Small intestine (tissue), 16 donors: ENCODE measurements at places on chromosomes 11 and 22. TPM values are rescaled to one million over a fixed set of nuclear protein-coding genes. Genes with fewer than 3 reads are reported as not detected.

Gene PATE2
- polyA plus RNA-seq: not detected

Gene MMP12
- polyA plus RNA-seq: not detected

DNA sequence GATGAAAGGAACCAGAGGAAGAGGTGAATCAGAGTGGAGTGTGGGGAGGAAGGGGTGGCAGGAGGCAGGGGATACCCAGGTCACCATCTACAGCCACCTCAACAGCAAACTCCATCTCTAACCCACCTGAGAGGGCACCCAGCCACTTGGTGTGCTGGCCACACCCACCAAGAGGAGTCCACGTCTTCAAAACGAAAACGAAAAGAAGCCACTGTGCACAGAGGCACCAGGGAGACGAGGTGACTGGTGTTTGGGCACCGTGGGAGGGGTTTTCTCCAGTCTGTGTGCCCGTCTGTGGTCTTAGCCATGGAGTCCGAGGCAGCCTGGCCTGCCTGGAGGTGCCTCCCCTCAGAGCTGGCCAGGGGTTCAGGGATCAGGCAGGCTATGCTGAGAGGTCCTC is 20.2 kb downstream of the PDGFB start:
- H3K36me3 ChIP-seq: peaks cover 42% of the 10 kb centered on the region
- no peaks in the 10 kb centered on the region for H3K4me1 ChIP-seq
- DNase-seq: no peak
- no peak overlapping the region for H3K27ac ChIP-seq

DNA sequence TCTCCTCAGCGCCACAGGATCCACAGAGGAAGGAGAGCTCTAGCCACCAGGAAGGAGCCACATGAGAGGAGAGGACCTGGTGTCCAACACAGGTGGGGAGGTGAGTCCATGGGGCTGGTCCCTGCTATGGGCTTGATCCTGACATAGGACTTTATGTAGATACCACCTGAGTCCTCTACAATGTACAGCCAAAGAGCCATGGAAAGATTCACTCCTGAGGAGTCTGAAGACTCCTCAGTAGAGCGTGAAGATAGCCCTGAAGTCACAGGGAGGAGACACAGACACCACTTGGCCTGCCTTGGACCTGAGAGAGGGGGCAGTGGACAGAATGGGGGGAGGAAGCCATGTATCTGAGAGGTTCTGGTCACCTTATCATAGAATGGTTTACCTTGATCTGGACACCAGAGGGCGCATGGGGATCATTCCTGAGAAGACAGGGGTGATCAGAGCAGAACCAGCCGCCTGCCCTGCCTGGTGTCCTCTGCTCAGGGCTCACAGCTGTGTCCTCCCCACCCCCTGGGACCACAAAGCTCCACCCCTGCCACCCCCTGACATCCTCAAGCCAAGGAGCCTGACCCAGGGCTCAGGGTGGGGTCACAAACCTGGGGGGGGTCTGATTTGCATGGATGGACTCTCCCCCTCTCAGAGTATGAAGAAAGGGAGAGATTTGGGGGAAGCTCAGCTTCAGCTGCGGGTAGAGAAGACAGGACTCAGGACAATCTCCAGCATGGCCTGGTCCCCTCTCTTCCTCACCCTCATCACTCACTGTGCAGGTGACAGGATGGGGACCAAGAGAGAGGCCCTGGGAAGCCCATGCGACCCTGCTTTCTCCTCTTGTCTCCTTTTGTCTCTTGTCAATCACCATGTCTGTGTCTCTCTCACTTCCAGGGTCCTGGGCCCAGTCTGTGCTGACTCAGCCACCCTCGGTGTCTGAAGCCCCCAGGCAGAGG is 77.0 kb downstream of the ZNF280B start:
- peak; percentile 55 for DNase-seq
- H3K36me3 ChIP-seq: no peaks in the 10 kb centered on the region
- no peak overlapping the region for H3K4me3 ChIP-seq
- H3K27me3 ChIP-seq: peaks cover 6% of the 10 kb centered on the region
- no peaks in the 10 kb centered on the region for H3K4me1 ChIP-seq

Gene SCGB1C1
- polyA plus RNA-seq: not detected

Gene DUSP8
- polyA plus RNA-seq: 6.0 TPM

- no peaks in the 10 kb centered on the region for H3K4me1 ChIP-seq
- H3K27me3 ChIP-seq: peaks cover 4% of the 10 kb centered on the region
- no peak for DNase-seq
These were observed 491.3 kb downstream of the BUD13 start for GRCh38 chr11:116281173-116282160.

Gene MB
- polyA plus RNA-seq: 106 TPM

- H3K36me3 ChIP-seq: no peaks in the 10 kb centered on the region
- H3K27ac ChIP-seq: no peak overlapping the region
- no peaks in the 10 kb centered on the region for H3K4me1 ChIP-seq
- no peak for DNase-seq
These were observed 32.5 kb downstream of the GLB1L2 start for GRCh38 chr11:134364261-134364660.

DNA sequence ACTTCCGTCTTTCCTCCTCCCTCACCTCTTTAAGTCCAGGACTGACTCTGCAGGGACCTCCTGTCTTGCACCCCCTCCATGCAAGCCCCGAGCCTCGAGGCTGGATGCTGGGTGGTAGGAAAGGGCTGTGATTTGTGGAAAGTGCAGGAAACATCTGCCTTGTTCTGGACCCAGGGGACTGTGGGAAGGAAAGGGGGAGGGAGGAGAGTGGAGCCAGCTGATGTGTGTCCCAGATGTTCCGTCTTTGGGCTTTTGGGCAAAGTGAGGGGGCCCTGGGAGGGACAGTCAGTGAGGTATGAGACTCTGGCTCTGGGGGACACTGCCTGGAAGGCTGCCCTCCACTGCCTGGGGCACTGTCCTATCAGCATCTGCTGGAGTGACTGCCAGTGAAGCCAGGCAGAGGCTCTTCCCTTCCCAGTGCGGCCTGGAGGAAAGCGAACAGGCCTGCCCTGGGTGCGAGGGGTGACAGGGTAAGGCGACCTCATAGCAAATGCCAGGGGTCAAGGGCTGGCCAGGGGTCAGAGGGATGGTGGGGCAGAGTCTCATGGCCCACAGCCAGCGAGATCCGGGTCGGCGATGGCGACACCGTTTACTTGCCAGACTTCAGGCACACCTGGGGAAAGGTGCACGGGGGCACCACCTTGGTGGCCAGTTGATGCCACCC is 1.7 kb downstream of the MRGPRD start:
- H3K4me3 ChIP-seq: no peak overlapping the region
- DNase-seq: no peak
- H3K27me3 ChIP-seq: no peaks in the 10 kb centered on the region

DNA sequence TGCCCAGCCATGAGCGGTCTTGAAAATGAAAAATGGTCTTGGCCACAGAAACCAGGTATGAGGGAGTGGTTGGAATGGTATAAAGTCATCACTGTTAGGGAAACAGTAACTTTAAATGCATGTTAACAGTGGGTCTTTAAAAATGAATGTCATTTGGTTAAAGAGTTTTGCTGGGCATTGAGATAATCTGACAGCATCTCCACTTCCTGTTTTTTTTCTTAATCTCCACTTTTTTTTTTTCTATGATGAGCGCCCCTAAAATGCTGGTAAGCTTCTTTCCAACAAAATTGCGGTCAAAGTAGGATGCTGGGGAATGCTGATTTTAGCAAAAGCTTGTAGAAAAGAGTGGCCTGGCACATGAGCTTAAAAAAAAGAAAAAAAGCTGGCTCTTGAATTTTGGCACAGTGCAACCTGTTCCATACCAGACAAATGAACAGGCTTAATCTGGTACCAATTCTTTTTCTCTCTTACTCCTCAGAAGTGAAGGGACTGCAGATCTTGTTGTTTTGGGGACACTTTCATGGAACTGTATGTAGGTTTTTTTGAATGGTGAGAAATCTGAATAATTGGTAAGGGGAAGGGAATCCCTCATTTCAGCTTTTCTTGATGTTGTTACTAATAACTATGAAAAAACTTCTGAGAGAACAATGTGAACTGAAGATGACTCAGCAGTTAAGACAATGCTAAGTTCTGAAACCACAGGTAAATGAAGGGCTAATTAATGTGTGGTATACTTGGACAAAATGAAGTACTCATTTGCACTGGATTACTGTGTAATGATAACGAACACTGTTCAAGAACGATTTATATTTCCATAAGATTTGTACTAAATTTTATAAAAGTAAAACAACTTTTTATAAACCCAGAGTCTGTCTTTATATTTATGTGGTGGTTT is 3.1 kb upstream of the ARHGEF12 start:
- no peak for DNase-seq
- no peak overlapping the region for H3K4me3 ChIP-seq
- no peak overlapping the region for H3K27ac ChIP-seq
- no peaks in the 10 kb centered on the region for H3K27me3 ChIP-seq
- H3K36me3 ChIP-seq: no peaks in the 10 kb centered on the region
- H3K4me1 ChIP-seq: peaks cover 2% of the 10 kb centered on the region

GRCh38 chr11:131392528-131393255 is 22.3 kb downstream of the NTM start:
- no peak for DNase-seq
- no peaks in the 10 kb centered on the region for H3K27me3 ChIP-seq
- H3K27ac ChIP-seq: no peak overlapping the region
- H3K4me3 ChIP-seq: no peak overlapping the region
- H3K4me1 ChIP-seq: no peaks in the 10 kb centered on the region
- no peaks in the 10 kb centered on the region for H3K36me3 ChIP-seq

DNA sequence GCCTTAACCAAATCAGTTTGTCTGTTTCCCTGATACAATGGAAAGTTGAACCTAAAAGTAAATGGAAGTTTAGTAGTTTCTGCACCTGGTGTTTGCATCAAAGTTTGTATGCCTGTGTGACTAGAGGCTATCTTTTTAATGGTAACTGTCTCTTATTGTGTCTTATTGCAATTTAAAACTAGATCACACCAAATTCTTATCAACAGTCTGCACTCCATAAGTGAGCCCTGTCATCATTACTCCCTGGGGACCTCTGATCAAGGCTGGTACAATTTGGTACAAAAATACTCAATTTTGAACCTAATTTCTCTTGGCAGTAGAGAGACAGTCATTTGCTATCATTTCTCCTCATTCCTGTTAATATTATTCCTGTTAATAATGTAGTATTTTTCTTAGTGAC is 38.1 kb downstream of the ARHGAP1 start:
- H3K36me3 ChIP-seq: peaks cover 21% of the 10 kb centered on the region
- DNase-seq: no peak
- no peaks in the 10 kb centered on the region for H3K4me1 ChIP-seq
- H3K4me3 ChIP-seq: no peak overlapping the region
- no peak overlapping the region for H3K27ac ChIP-seq

DNA sequence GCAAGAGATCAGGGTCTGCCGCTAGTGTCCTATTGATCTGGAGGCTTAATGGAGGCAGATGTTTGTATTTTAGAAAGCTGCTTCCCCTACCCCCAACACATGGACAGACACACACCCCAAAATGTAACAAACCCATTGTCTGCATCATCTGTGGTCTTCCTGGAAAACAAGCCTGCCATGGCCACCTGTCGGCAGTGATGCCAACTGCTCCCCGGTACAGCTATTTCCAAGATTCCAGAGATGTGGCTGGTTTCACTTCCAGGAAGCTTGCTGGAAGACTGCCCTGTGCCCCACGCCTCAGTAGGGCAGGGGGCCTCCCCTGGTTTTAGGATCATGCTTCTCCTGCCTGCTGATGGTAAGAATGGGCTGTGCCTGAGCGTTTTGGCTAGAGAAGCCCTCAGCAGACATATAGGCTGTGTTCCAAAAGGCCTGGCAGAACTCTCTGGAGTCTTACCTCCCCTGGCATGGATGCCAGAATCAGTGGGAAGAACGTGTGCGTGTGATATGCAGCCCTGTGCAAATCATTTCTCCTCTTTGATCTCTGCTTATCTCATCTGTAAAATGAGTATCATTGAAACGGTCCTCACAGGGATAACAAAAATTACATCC is 108.6 kb downstream of the FBXO7 start:
- H3K4me1 ChIP-seq: no peaks in the 10 kb centered on the region
- no peaks in the 10 kb centered on the region for H3K36me3 ChIP-seq
- no peaks in the 10 kb centered on the region for H3K27me3 ChIP-seq
- H3K27ac ChIP-seq: no peak overlapping the region

Gene SMCO4
- 52.5 TPM for polyA plus RNA-seq

DNA sequence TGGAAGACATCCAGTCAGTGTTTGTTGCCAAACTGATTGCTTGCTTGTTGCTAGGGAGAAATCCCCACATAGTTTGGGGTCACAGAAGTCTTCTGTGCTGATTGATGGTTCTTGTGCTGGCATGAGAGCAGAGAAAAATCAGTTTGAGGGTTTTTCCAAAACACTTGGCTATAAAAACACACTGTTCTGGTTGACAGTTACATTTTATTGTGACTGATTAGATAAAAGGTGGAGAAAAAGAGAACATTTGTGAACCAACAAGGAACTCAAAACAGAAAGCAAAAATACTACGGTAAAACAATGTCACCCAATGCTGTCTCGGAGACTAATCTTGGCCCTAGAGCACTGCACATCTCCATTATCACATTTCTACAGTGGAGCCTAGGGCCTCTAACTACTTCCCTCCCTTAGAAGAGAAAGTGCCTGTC is 14.4 kb upstream of the EIF4G2 start:
- H3K4me1 ChIP-seq: peaks cover 3% of the 10 kb centered on the region
- no peak overlapping the region for H3K4me3 ChIP-seq
- H3K36me3 ChIP-seq: no peaks in the 10 kb centered on the region

GRCh38 chr11:88193278-88193677 is 18.0 kb upstream of the RAB38 start:
- no peak overlapping the region for H3K27ac ChIP-seq
- H3K27me3 ChIP-seq: no peaks in the 10 kb centered on the region
- DNase-seq: no peak
- H3K4me3 ChIP-seq: no peak overlapping the region

DNA sequence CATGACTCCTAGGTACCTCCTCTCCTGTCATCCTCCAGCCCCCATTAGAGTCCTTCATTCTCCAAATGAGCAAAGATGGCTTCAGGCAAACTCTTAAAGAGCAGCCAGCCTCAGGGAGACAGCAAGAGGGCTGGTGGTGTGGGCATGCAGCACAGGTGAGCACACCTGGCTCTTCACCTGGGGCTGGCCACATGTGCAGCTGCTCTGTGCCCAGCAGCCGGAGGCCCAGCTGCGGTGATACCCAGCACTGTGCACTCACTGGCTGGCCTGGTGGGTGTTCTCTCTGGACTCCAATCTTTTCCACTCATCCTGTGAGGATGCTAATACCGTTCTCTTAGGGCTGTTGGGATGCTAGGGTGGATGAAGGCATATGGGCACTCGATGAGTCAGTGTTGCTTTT is 106.1 kb upstream of the PARVA start:
- no peaks in the 10 kb centered on the region for H3K36me3 ChIP-seq
- no peak overlapping the region for H3K27ac ChIP-seq
- no peak for DNase-seq
- no peak overlapping the region for H3K4me3 ChIP-seq

DNA sequence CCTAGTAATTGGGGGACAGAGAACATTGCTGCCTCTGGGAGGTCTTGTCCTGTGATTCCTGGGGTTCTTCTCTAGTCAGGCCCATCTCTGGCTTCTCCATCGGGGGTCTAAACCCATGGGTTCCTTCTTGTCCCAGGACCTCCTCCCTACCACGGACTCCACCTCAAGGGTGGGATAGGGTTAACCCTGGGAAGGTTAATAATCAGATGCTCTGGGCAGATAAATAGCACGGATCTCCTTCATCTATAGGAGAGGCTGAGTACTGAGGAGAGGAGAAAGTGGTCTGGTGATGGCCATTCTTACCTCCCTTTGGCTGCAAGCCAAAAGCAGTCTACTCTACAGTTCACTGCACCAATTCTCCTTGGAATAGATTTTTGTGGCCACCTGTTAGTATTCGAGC is 10.5 kb downstream of the HEPHL1 start:
- no peaks in the 10 kb centered on the region for H3K4me1 ChIP-seq
- H3K27me3 ChIP-seq: no peaks in the 10 kb centered on the region
- no peak overlapping the region for H3K4me3 ChIP-seq

Gene BIK
- polyA plus RNA-seq: 1.7 TPM
